AG04450 (cell line): ENCODE measurements at places on chromosomes 6 and 20. TPM values are rescaled to one million over a fixed set of nuclear protein-coding genes. Genes with fewer than 3 reads are reported as not detected.

DNA sequence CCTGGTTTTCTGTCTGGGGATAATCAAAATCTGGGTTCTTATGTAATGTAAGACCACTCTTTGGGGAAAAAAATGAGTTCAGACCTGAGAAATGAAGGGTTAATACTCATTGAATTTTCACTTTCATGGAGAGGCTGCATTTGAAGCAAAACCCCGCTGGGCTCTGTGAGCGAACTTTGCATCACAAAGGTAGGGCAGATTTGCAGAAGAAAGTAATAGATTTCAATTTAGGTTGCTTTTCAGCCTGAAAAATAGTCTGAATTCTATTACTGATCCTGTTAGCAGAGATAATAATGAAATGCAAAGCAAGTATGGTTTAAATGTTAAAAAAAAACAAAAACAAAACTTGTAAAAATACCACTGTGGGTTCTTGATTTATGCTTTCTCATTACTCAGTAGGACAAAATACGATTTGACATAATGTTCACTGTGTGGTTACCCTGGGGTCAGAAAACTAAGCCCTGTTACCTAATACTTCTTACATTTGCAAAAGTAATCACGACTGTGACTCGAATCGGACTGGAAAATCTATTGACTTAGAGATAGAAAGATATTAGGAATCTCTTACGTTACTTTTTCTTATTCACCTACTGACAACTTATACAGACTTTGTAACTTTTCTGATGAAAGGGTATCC, 72.2 kb downstream of the UST start:
- no peak for DNase-seq

The F13A1 gene
- polyA plus RNA-seq: not detected in 2 replicates

- no peak for DNase-seq
Observed at GRCh38 chr20:57960803-57961575, 251.2 kb upstream of the PMEPA1 start.

The IBTK gene
- 26.5 and 39.8 TPM in 2 replicates for polyA plus RNA-seq

DNA sequence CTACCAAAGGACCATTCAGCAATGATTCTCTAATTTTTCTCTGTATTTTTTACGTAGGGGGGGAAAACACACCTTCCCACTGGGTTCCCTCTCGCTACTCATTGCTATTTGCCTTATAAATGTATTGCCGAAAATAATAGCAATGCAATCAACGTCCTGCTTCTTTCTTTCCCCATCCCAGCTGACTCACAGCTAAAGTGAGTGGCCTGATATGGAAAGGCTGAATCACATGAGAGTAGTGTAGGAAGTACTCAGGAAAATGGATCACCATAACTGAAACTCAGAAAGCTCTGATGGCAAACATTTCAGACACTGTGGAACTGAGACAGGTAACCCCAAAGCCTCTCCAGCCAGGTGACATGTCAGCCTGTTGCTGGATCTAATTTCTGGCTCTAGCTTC, 49.3 kb upstream of the SRPK1 start:
- DNase-seq: no peak

DNA sequence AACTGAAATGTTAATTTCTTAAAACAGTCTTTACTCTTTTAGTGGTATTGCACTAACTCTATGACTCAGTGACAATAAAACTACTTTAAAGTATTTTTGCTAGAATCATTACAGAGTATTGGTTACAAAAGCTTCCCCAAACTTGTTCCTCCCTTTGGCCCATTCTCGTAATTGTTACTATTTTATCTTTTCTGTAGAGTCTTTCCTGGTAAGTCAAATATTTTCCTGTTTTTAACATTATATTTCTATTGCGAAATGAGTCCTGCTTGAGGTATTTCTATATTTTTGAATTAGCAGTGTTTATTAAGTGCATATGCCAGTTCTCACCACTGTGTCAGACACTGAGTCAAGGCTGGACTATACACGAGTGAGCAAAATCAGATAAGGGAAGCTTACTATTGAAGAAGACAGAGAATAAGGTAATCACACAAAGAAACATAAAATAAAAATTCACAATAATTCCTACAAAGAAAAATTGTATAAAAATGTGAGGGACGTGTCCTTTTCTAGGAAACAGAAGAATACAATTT, 970.5 kb downstream of the EYS start:
- no peak for DNase-seq

- no peak for DNase-seq
Observed at GRCh38 chr6:71392276-71392675, 103.7 kb downstream of the OGFRL1 start.

GRCh38 chr6:34572585-34572984, 16.5 kb upstream of the SPDEF start:
- DNase-seq: no peak

DNA sequence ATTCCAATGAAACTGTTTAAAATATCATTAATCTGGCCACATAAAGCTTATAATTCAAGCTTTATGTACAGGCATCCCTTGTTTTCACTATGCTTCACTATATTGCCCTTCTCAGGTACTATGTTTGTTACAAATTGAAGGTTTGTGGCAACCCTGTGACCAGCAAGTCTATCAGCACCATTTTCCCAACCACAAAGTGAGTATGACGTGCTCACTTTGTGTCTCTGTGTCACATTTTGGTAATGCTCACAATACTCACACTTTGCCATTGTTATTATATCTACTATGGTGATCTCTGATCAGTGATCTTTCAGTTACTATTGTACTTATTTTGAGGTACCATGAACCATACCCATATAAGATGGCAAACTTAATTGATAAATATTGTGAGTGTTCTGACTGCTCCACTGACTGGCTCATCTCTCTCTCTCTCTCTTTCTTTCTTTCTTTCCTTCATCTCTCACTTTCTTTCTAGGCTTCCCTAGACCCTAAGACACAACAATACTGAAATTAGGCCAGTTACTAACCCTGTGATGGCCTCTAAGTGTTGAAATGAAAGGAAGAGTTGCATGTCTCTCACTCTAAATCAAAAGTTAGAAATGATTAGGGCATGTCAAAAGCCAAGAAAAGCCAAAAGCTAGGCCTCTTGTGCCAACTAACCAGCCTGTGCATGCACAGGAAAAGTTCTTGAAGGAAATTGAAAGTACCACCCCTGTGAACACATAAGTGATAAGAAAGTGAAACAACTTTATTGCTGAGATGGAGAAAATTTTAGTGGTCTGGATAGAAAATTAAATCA, 227.9 kb downstream of the BCAS1 start:
- no peak for DNase-seq

DNA sequence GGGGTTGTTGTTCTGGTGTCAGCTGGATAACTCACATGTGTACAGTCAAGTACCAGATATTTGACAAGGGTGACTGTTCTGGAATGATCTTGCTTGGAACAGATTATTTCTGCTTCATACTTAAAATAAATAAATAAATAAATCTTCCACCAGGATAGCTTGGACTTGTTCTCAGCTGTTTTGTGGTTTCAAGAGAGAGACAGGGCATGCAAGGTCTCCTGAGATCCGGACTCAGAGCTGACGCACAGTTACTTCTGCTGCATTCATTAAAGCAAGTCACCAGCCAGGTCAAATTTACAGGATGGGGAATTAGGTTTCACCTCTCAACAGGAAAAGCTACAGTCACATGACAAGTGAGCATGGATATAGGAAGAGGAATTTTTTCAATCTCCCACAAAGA, 285.0 kb upstream of the SPTLC3 start:
- DNase-seq: no peak

The CAP2 gene
- 56.0 and 74.4 TPM in 2 replicates for polyA plus RNA-seq

GRCh38 chr20:17500826-17501225, 30.4 kb downstream of the BFSP1 start:
- no peak for DNase-seq

The CTAGE9 gene
- not detected in 2 replicates for polyA plus RNA-seq

DNA sequence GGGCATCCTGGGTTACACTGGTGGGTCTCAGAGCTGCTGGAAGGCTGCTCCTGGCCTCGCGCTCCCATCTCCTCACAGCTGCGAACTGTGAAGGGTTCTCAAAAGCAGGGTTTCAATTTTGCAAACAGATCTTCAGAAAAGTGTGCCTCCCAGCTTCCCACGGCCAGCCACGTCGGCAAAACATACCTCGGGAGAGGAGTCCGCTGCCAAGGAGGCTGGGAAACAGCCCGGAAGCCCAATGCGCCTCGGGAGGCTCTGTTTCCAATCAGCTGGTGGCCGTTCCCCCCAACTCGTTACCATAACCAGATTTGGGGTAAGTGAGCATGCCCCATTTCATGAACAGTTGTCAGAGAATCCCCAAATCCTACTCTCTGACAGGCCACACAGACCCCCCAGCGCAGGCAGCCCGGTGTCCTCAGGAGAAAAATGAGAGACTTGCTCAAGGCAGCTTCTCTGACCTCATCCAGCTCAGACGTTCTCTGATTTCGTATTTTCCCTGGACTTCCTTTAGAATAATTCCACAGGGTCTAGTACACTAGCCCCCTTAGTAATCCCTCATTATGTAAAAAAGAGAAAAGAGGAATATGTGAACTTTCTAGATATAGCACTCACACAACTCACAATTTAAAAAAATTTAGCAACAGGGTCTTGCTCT, 98.4 kb downstream of the SNX5 start:
- DNase-seq: no peak

The FAM217A gene
- not detected in 2 replicates for polyA plus RNA-seq

- DNase-seq: no peak
Observed at GRCh38 chr6:170057034-170057734, 233.7 kb downstream of the DLL1 start.

- no peak for DNase-seq
Observed at GRCh38 chr6:75196081-75196687, 9.7 kb downstream of the COL12A1 start.

DNA sequence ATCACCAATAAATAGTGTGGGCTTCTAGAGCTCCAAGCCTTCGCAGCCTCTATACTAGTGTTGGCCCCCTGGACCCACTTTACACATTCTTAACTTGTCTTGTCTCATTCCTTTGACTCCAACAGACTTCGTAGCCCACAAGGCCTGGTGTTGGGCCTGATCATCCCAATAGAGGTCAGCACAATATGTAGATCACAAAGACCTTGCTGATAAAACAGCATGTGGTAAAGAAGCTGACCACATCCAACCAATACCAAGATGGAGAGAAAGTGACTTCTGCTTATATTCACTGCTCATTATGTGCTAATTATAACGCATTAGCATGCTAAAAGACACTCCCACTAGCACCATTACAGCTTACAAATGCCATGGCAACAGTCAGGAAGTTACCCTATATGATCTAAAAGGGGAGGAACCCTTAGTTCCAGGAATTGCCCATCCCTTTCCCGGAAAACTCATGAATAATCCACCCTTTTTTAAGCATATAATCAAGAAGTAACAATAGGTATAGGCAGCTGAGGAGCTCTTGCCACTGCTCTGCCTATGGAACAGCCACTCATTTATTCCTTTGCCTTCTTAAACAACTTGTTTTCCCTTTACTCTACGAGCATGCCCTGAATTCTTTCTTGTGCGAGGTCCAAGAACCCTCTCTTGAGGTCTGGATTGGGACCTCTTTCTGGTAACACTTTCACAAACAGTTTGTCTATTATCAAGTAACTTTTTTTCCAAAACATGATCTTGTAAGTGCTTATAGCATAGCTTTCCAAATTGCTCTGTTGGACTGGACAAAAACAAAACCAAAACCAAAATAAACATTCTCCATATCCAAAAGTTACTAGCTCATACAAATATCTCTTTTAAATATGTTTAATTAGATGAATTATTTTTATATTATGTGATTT, 54.6 kb upstream of the ECHDC1 start:
- DNase-seq: no peak

DNA sequence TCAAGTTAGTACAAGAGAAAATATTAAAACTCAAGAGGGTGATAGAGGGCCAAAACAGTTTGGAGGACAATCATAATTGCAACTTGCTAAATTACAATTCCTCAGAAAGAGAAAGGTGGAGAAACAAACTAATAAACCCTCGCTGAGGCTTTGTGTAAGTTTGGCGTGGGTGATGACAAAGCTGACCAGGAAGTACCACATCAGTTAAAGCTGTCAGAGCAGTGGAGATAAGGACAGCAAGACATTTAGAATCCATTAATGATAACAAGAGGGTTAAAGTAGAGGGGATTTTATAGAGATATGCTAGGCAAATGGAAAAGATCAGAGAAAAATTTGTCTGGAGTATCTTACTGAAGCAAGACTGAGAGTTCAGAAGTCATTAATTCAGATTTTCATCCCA, 334.4 kb downstream of the TFAP2B start:
- DNase-seq: no peak

DNA sequence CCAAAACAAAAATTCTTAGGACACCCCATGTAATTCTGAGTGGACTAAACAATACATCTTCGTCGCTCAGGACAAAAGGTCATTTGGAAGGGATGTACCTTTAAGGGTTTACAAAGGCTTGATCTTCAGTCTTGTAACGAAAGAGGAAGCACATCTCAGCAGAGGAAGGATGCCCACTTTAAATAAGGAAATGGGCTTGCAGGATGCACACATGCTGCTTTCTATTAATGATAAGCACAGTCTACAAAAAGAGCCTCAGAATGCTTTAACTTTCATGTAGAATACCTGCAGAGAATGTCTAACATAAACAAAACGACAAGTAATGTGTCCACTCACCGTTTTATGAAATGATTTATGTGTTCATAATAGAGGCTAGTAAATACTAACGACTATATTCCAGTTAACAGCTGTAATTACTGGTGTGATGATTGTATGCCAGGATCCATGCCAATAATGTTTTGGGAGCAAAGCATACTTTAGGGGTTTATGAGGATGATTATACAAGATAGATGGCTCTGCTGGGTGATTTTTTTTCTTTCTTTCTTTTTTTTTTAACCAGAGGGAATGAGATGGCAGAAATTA, 216.9 kb downstream of the GMDS start:
- DNase-seq: no peak

The TRIM10 gene
- not detected in 2 replicates for polyA plus RNA-seq

DNA sequence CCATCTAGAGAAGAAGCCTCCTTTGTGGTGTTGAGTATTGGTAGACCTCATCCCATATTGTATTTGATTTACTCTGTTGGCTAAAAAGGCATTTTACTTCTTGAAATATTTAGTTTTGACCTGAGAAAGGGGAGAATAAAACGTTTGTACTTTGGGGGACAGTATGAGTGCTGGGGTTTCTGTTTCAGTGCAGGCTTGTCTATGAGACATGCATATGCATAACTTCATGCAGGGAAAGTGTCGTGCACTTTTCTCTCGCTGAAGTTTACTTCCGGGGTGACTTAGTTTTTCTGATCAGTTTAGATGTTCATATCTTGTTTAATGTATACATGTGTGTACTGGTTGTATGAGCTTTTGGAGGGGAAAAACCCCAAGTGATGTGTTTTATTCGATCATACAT, 59.5 kb downstream of the UTRN start:
- no peak for DNase-seq

The CCM2L gene
- not detected in 2 replicates for polyA plus RNA-seq

The SLC25A27 gene
- 0.25 and 0.53 TPM in 2 replicates for polyA plus RNA-seq

- no peak for DNase-seq
Observed at GRCh38 chr6:97438011-97438671, 155.1 kb upstream of the MMS22L start.

- no peak for DNase-seq
Observed at GRCh38 chr6:116483616-116484015, 22.4 kb downstream of the CALHM6 start.

GRCh38 chr6:15254070-15254975, 8.5 kb downstream of the JARID2 start:
- no peak for DNase-seq

The HDGFL1 gene
- not detected in 2 replicates for polyA plus RNA-seq

- DNase-seq: no peak
Observed at GRCh38 chr20:44916586-44916985, 6.7 kb downstream of the PABPC1L start.

The ZC2HC1B gene
- not detected in 2 replicates for polyA plus RNA-seq
